ENCODE measurements at places on chromosomes 7 and 10.
A peak's percentile ranks its signal among the peaks of the same experiment; 100 is the strongest.

- no peak for DNase-seq
Observed at GRCh38 chr7:155231941-155232340, 65.7 kb upstream of the INSIG1 start.

- no peak for DNase-seq
Observed at GRCh38 chr7:157392256-157393037, 55.6 kb downstream of the DNAJB6 start.

GRCh38 chr10:31701546-31701945 lies 227.1 kb downstream of the ARHGAP12 start:
- no peak for DNase-seq

DNA sequence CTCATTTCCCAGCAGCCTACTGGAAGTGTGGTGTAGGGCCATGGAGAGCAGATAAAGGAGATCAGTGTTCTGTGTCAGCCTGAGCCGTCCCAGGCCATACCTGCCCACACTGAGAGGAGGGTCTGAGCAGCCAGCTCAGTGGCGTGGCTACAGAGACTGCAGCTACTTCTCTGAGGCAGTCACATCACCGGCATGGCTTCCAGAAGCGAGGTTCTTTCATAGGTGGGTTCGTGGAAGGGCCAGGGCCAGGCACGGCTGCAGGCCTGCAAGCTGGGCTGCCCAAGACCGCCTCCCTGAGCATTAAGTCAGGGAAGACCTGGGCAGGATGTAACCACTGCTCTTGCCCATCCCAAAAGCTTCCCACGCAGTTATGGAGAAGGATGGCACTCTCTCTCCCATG lies 34.9 kb downstream of the LDB3 start:
- DNase-seq: no peak

DNA sequence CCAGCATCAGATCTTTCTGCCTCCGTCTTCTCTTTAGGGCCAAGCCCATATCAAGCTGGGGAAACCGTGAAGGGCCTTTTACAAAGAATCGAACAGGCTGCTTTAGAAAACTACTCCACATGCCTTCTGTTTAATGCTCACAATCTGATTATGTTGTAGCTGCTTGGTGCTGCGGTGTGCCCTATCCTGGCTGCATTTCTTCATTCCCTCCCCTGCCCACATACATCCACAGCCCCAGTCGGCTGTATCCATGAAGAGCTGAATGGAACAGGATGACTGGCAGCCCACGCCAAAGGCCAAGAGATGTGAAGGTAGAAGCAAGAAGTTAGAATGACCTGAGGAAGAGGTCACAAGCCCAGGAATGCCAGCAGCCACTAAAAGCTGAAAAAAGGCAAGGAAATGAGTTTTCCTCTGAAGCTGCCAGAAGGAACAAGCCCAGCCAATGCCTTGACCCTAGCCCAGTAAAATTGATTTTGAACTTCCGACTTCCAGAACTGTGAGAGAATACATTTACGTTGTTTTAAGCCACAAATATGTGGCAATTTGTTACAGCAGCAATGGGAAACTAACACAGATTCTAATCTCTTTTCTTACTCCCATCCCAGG lies 22.2 kb downstream of the TAS2R41 start:
- no peak for DNase-seq

- no peak for DNase-seq
Observed at GRCh38 chr7:132419542-132419941, 156.7 kb downstream of the PLXNA4 start.

GRCh38 chr7:151540146-151540545 lies 20.5 kb upstream of the RHEB start:
- no peak for DNase-seq

DNA sequence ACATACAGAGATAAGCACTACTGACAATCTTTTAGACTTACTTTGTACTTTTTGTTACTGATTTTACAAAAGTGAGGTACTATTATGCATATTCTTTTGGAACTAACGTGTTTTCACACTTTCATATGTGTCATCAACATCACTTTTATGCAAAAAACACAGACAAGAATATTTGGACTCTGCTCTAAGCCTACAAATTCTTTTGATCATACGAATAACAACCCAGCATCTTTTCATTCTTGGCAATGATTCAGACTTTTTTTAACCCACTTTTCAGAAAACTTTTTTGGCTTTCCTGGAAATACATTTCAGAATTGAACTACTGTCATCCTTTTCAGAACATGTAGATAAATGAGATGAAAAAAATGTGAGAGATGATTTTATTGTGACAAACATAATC lies 30.2 kb downstream of the USP6NL start:
- DNase-seq: no peak

DNA sequence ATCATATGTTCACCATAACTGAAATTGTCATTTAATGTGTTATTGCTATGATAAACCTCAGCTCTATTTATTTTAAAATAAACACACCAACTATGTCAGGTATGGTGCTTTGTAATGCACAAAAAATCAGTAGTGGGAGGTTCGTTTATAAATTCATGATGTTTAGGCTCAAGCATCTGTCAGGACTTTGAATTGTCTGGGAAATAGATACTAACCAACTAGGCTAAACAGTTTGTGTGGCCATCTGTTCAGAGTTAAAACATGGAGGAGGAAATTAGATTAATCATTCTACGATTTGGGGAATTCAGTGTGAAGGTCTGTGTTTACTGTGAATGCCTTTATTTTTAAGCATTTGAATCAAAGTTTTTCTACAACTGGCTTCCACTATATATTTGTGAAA lies 212.6 kb upstream of the FZD8 start:
- no peak for DNase-seq

DNA sequence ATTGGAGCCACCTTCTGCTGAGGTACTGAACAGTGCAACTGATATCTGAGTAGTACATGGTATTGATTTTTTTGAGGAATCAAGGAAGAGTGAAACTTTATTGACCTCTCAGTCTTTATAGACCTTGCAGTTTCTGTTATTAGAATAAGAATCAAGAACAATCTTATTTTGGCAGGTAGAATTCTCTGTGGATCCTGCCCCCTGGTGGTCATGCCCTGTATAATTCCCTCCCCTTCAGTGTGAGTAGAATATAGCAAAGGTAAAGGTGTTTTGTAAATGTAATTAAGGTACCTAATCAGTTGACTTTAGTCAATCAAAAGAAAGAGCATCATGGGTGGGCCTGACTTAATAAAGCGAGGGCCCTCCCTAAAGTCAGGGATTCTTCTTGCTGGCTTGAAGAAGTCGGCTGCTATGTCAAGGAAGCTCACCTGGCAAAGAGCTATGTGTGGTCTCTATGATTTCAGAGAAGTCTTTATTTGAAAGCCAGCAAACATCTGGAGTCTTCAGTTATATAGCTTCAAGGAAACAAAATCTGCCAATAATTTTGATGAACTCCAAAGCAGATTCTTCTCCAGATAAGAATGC lies 142.8 kb downstream of the LSM5 start:
- DNase-seq: peak; percentile 15

GRCh38 chr10:123807444-123808035 lies 84.1 kb downstream of the CPXM2 start:
- no peak for DNase-seq

DNA sequence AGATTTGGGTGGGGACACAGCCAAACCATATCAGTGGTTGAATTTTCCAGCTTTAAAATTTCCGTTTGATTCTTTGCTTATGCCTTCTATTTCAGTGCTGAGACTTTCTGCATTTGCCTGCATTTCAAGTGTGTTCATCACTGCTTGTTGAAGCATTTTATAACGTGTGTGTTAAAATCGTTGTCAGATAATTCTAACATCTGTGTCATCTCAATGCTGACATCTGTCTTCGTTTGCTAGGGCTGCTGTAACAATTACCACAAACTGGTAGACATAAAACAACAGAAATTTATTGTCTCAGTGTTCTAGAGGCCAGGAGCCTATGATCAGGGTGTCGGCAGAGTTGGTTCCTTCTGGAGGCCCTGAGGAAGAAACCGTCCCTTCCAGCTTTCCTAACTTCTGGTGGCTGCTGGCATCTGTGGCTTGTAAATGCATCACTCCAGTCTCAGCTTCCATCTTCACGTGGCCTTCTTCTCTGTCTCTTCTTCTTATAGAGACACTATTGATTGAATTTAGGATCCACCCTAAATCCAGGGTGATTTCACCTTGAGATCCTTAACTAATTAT lies 71.1 kb upstream of the SDK1 start:
- no peak for DNase-seq

DNA sequence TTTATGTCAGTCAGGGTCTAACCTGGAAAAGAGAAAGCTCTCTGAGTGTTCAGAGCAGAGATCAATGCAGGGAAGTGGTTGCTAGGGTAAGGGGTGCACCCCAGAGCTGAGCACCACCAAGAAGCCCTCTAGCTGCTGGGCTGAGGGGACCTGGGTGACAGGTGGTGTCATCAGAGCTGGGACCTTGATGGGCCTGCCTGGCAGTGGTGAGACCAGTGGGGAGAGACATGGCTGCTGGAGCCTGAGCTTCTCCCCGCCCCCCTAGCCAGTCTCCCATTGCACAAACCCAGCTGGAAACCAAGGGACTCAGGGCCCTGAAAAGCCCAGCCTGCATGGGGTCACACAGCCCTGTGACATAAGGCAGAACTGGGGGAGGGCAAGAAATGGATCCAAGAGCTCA lies 49.1 kb upstream of the OSBPL3 start:
- no peak for DNase-seq

DNA sequence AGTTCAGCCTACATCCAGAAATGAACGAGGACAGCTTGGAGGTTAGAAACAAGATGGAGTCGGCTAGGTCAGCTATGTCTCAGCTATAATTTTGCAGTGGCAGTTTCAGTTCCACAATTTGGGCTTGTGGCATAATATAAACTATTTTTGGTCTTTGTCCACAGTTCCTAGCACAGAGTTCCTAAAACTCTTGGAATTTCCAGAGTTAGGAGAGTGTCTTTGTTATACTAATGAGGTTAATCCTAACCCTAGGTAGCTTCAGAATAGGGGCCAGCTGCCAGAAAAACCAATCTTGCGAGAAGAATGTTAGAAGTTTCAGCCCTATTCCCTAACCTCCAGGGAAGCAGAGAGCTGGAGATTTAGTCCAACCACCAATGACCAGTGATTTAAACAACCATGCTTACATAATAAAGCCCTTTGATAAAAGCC lies 131.9 kb downstream of the AKR1D1 start:
- peak; percentile 77 for DNase-seq

GRCh38 chr10:94307046-94307615 lies 55.6 kb downstream of the NOC3L start:
- DNase-seq: no peak

GRCh38 chr7:66110856-66111255 lies 3.8 kb upstream of the CRCP start:
- no peak for DNase-seq

DNA sequence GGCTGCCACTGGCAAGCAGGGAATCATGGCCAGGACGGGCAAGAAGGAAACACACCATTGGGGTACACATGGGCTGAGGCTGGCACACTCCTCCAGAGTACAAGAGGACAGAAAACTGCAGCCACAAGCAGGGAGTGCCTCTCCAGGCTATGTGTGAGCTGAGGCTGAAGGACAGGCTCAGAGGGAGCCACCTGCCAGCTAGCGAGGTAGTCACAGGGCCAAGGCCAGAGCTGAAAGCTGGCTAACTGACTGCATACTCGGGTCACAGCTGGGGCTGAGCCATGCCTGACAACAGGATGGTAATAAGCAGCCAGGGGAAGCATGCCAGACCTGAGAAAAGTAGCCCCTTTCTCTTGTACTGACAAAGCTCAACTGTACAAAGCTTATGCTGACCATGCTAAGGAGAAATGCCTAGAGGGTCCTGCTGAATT lies 52.0 kb downstream of the KIF5B start:
- no peak for DNase-seq

DNA sequence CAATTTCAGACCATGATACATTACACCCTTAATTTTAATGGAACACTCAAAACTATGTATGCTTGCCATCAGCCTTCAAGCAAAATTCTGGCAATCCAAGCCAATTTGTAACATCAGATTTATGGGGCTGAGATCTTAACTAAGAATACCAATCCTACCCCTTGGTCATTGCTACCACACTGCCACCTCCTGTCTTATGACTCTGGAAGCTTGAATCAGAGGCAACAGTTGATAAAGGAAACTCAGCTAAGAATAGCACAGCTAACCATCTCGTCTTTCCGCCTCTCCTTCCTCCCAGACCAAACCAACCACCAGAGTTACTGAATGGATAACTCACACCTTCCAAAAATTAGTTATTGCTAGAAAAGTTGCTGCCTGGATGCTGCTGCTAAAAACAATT lies 7.4 kb downstream of the IGF2BP3 start:
- no peak for DNase-seq

- no peak for DNase-seq
Observed at GRCh38 chr10:122454071-122454470, 382 bp upstream of the ARMS2 start.

GRCh38 chr7:19944363-19945120 lies 171.1 kb upstream of the TMEM196 start:
- DNase-seq: no peak

GRCh38 chr10:1344846-1345245 lies 288.7 kb downstream of the WDR37 start:
- no peak for DNase-seq

GRCh38 chr10:79027147-79028055 lies 41.4 kb upstream of the ZMIZ1 start:
- DNase-seq: no peak

- DNase-seq: no peak
Observed at GRCh38 chr10:30043476-30044270, 15.7 kb downstream of the JCAD start.

- DNase-seq: no peak
Observed at GRCh38 chr10:10120671-10121070, 897.0 kb upstream of the CELF2 start.

GRCh38 chr7:92621561-92622023 lies 31.4 kb upstream of the FAM133B start:
- no peak for DNase-seq

GRCh38 chr7:127807340-127807739 lies 155.3 kb downstream of the SND1 start:
- DNase-seq: no peak

- DNase-seq: no peak
Observed at GRCh38 chr7:32462977-32463376, 27.2 kb downstream of the LSM5 start.

GRCh38 chr10:49647985-49648795 lies 31.3 kb upstream of the C10orf53 start:
- no peak for DNase-seq

GRCh38 chr7:95977994-95978393 lies 205.6 kb downstream of the DYNC1I1 start:
- no peak for DNase-seq

GRCh38 chr10:71713135-71714030 lies 6.2 kb downstream of the C10orf105 start:
- DNase-seq: no peak

DNA sequence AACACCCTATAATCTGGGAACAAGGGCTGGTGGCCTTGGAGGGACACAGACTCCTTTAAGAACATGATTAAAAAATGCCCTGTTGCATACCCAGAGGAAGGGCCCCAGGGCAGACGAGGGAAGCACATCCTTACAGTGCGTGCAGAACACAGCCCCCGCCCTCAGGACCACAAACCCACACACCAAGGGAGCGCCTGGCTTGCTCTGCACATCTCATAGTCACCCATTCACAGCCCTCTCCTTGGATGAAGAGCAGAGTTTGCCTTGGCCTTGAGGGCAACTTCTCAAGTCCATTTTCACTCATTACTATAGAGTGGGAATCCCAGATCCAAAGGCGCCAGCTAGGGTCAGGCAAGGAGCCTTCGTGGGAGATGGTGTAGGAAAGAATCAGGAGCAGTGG lies 6.3 kb upstream of the VSIR start:
- DNase-seq: no peak
